Activated gamma-delta T cell treated with anti-CD3 and anti-CD28 coated beads, Interleukin-2, amount 50 U/mL, for 16 hours (primary cell): ENCODE measurements at places on chromosomes 1 and 21.

DNA sequence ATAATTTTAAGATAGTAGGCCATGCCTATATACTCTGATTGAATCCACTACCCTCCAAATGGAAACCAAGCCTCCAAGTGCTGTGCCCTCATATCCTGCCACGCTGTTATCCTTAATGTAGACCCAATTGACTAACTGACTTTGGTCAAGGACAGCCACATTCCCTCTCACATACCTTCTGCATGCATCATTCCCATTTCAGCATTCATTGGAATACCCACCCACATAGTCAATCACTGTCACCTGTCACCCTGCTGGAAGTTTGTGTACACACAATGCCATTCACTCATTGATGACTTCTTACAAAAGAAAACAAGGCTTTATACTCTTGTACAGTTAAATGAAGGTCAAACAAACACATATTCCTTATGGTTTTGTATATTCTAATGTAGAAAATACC lies 221.1 kb upstream of the PBX1 start:
- no peak for DNase-seq

GRCh38 chr1:183926983-183927382 lies 110.5 kb downstream of the COLGALT2 start:
- no peak for DNase-seq

- DNase-seq: no peak
Observed at GRCh38 chr1:226046240-226046639, 16.3 kb upstream of the H3-3A start.

DNA sequence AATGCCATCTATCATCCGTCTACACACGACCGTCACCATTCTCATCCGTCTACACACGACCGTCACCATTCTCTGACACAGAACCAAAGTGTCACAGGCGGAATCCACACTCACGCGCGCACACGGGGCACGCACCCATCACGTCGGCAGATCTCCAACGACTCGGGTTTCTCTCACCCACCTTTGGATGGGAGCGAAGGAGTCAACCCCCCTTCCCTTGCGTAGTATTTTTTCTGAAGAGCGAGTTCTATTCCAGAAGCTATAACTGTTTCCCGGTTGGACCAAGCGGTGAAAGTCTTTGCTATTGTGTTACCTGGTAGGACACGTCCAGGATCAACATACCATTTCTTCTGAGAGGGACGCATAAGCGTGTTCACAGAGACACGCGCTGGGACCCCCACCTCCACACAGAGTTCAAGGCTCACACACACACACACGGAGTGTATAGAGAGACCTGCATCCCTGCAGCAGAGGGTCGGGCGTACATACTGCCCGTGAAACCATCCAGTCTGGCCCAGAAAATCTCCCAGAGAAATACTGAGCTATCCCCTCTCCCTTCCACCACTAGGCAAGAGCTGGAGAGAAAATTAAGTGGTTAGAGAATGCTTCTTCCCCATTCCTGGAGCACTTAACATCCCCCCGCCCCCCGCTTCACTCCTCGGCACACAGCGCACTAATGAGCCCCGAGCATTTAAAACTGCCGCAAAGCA lies 741 bp downstream of the DUSP10 start:
- DNase-seq: no peak

GRCh38 chr1:41412748-41413147 lies 51.5 kb downstream of the FOXO6 start:
- no peak for DNase-seq

DNA sequence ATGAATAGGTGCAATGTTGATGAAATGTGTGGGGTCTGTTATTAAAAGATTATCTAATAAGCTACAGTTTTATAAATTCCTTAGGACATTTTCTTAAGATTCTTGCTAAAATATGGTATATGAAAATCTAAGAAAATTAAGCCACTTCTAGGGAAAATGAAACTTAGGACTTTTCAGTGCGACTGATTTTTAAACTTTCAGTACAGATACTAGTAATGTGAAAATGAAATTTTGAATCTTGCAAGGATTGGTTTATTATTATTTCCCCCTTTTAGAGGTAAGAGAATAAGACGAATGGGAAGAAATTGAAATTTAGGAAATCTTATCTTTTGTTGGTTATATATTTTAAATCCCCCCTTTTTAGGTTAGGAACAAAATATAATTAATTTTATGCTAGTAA lies 16.4 kb downstream of the CAPZA1 start:
- DNase-seq: no peak

DNA sequence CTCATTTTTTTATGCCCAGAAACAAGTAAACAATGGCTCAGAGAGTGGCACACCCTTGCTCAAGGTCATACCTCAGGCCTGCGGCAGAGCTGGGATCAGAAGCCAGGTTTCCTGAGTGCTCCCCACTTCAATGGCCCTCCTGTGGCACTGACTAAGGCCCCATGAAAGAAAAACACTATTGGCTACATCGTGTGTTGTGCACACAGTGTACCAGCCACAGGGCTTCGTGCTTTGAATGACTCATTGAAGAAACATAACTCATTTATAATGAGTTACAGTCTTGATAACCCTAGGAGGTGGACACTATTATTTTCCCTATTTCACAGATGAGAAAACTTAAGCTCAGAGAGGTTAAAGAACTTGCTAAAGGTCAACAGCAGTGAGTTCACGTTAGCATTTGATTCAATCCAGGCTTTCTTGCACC lies 91.2 kb downstream of the TRABD2B start:
- DNase-seq: no peak

- DNase-seq: no peak
Observed at GRCh38 chr1:80799457-80799856, 1001.3 kb upstream of the ADGRL2 start.

DNA sequence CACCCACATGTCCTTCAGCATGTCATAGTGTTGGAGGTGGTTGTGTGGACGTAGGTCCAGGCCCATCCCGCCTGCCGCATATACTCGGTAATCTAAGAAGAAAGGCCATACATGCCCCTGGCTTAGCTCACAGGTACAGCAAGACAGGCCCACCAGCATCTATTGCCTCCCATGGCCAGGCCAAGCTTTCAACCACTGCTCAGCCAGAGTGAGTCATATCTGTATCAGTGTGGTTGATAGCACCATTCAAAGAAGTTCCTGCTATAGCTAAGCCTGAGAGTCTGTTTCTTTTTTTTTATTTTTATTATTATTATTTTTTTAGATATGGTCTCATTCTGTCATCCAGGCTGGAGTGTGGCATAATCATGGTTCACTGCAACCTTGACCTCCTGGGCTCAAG lies 17.0 kb downstream of the KLHDC8A start:
- DNase-seq: no peak

DNA sequence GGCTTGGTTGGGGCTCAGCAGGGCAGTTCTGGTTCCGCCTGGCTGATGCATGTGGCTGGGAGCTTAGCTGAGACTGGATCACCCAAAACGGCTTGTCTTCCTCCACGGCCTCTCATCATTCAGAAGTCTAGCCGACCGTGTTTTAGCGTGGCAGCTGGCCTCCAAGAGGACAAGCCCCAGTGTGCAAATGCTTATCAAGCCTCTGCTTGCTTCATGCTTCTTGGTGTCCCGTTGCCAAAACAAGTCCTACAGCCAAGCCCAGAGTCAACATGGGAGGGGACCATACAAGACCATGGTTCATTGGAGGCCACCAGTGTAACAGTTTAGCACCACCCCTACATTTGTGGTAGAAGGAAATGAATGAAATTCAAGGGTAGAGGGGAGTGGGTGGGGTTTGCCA lies 10.5 kb upstream of the KDF1 start:
- no peak for DNase-seq

DNA sequence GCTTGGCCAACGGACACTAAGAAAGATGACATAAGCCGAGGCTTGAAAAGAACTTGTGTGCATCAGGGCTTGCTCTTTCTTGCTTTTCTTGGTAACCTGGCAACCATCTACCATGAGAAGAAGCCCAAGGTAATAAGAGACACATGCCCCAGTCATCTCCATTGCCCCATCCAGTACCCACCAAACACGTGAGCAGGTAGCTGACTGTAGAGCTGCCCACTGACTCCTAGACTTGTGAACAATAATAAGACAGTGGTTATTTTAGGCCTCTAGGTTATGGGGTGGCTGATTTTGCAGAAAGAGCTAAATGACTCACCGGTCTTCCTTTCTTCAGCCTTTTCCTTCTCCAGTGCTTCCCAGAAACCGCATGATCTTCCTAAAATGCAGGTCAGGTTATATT lies 105.0 kb upstream of the JUN start:
- DNase-seq: no peak

DNA sequence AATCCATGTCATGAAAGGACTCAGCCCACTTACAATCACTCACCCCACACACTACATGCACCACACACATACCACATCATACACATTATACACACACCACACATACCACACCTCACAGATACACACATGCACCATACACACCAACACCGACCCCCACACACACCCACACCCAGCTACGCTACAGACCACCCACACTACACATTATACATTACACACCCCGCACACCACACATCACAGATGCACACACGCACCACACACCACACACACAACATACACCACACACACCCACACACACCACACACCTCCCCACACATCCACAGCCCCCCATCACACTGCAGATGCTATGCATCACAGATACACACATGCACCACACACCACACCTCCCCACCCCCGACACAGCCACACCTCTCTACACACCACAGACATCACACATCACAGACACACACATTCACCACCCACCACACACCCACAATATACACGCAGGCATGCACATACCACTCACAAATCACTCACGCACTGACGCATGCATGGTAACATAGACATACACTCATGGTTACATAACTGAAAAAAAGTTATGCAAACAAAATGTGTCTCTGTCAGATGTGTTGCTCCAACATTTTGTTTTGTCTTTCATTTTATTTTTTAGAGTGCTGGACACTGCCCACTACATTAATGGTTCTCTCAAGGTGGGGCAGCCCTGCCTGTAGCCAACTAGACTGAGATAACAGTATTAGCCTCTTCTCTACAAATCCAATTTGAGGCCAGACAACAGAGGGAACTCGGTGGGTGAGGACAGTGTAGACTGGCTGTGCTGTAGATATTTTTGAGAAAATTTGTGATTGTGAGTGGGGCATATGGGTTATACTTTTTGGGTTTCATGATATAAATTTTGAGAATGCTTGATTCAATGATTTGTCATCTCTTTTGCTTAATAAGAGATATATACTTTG lies 15.2 kb upstream of the PGBD2 start:
- no peak for DNase-seq

DNA sequence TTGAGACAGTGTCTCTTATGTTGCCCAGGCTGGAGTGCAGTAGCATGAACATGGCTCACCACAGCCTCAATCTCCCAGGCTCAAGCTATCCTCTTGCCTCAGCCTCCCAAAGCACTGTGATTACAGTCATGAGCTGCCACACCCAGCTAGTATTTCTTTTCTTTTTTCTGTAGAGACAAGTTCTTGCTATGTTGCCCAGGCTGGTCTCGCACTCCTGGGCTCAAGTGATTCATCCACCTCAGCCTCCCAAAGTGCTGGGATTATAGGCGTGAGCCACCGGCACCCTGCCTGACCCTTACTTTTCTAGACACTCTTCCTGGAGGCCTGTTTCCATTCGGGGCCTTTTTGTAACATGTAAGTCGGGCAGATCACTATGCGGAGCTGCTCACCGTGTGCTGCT lies 30.1 kb upstream of the SRP9 start:
- DNase-seq: no peak

DNA sequence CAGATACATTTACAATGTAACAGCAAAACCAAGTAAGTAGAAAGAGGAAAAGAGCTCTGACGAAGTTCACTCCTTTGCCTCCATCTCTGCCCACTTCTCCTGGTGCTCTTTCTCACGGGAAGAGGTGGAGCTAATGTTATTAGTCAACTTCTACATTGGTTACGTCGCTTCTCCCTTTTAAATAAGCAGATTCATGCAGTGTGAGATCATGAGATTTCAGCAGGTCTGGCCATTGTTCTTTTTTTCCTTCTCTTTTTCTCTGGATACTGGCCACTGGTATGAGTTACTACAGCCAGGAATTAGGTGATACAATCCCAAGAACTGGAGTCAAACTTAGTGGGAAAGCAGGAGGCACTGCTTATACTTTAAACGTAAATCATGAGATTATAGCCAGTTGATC lies 207.1 kb downstream of the AKT3 start:
- DNase-seq: no peak
